ENCODE measurements at places on chromosomes 1 and 21.

- DNase-seq = no peak
Observed at GRCh38 chr1:227219715-227220292, 98.5 kb downstream of the CDC42BPA start.

GRCh38 chr1:6248932-6249738 is 5.2 kb downstream of the HES3 start:
- DNase-seq = peak; percentile 59

- peak; percentile 52 for DNase-seq
Observed at GRCh38 chr21:33401630-33401992, 1.6 kb upstream of the IFNGR2 start.

GRCh38 chr1:201489643-201490261 is 17.2 kb downstream of the CSRP1 start:
- no peak for DNase-seq

DNA sequence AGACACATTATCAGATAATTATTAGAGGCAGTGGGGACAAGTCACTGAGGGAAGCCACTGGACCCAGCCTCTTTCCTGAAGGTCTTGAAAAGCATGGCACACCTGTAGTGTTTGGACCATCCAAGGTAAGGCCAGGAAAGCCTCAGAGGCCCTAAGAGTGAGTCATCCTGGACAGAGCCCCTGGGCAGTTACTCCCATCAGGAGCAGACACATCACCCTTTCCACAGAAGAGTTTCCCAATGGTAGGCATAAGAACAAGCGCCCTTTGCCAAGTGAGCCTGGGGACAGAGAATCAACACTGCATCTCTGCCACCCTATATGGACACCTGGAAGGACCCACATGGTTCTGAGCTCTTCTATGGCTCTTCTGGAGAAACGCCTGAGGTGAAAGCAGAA is 136.0 kb downstream of the PLXNA2 start:
- DNase-seq = no peak

GRCh38 chr1:112927462-112927990 is 28.5 kb downstream of the SLC16A1 start:
- no peak for DNase-seq

DNA sequence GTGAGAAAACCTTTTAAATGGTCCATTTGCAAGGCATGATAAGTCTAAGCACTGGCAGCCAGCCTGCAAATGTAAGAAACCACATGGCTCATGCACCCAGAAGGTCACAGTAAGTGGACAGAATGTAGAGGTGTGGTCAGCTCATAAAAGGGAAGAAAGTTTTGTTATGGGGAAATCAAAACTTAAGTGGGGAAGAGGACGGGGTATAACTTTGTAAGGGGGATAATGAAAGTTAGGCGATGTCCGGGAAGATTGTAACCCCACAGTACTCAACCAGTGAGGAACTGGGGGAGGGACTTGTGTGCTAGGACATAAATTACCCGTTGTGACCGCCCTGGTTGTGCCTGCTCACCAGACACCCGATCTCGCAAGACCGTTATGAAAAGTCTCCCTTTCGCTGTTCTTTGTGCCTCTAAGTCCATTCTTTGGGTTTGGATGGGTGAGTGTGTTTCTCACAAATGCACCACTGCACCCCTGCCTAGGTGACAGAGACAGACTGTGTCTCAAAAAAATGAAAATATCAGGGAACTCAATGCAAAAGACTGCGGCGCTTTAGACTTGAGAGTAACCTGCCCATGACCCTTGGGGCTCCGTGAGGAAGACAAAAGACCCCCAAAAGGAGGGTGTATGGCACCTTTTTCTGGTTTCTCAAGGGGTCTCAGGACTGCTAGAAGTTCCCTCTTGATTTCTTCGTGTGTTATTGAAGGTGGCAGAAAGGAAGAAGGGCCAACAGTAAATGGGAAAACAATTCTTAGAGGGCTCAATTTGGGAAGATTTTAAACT is 28.6 kb upstream of the ZNF496 start:
- DNase-seq = no peak

DNA sequence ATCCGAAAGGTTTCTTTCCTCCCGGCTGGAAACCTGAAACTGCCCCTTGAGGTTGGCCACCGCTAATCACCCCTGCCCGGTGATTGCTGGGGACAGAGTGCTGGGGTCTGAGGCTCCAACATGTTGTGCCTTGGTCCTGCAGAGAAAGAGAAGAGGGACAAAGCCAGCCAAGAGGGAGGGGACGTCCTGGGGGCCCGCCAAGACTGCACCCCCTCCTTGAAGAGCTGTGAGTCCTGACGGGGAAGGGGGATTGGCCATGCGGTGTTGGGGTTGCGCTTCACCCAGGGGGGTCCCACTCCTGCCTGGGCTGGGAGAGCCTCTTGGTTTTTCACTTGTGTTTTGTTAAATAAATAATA is 19.5 kb downstream of the LDLRAP1 start:
- DNase-seq = no peak

DNA sequence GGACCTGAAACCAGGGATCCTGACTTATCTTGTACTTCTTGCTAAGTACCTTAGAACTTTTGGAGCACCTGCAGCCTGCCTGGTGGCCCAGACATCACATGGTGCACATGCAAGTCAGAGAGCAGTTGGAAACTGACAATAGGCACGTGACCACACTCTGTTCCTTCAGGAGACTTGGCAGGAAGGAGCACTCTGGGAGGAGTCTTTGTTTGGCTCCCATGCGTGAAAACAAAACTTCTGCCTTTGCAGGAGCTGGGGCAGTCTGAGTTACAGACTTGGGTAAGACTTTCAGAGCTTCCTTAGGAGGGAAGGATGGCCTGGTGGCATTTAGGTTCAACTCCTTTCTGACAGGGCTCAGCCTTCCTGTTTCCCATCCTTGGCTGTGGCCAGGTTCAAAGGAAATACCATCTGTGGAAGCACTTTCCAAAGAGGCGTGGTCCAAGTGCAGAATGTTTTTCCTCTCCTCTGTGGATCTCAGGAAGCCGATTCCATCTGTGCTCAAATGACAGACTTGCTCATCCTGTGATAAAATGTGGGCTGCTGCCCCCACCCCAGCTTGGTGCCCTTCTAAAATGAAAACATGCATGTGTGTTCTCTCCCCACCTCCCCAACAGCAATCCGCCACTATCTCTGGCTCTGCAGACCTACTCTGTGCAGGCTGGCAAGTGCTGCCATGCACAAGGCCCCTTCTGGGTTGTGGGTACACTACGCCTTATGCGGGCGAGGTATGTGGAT is 14.1 kb upstream of the ZNF436 start:
- no peak for DNase-seq

GRCh38 chr1:239717097-239717917 is 330.9 kb downstream of the CHRM3 start:
- no peak for DNase-seq

- no peak for DNase-seq
Observed at GRCh38 chr1:22877980-22878379, 94.7 kb downstream of the LACTBL1 start.

DNA sequence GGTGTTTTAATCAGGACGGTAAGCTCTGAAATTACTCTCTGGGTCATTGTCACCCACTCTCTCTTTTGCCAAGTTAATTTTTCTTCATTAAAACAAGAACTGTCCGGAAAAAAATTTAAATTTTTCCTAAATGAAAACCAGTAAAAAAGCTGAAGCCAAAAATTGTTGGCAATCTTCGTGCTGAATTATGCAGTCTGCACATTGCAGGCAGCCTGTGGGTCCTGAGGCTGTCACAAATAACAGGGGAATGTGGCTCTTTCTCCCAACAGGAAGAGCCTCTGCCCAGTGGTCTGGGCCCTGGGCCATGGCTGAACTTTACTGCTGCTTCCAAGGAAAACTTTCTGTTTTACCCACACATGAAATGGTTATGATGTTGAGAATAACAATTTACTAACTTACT is 153.9 kb upstream of the SPAG17 start:
- DNase-seq = peak; percentile 61

GRCh38 chr21:24844671-24845070 is 762.6 kb downstream of the MRPL39 start:
- DNase-seq = no peak

DNA sequence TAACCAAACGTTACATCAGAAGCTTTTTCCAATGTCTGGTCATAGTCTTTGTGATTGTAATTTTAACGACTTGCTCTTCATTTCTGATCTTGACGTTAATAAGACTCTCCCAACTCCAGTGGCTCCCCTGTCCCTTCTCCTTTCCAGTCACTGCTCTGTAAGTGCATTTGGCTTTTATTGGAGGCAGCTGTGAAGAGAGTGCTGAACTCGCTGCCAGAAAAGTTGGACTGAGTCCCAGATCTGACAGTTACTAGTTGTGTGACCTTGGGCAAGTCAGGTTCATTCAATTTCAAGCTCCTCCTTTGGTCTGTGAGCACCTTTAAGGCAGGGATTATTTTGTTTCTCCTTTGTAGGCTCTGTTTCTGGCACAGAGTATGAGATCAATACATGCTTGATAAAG is 109.6 kb upstream of the TSPAN2 start:
- DNase-seq = peak; percentile 47

GRCh38 chr1:173190101-173190936 is 16.8 kb downstream of the TNFSF4 start:
- DNase-seq = peak; percentile 56

DNA sequence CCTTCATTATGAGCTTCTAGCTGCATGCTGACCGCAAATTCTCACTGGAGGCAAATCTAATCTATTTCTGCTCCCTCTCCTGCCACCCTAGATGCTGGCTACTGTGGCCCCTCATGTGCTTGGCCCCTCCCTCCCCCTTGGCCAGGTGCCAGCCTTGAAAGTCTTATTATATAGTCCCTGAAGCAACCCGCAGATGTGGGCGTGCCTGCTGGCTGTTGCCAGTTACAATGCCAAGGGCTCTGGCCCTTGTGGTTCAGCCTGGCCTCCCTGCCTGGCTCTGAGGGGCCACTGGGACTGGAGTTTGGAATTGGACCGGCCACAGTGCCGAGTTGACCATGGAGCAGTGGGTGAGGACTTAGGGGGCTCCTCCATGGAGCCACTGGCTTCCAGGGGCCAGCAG is 78.9 kb upstream of the ACTRT2 start:
- DNase-seq = no peak

GRCh38 chr21:42190486-42190863 is 28.5 kb upstream of the ABCG1 start:
- no peak for DNase-seq

DNA sequence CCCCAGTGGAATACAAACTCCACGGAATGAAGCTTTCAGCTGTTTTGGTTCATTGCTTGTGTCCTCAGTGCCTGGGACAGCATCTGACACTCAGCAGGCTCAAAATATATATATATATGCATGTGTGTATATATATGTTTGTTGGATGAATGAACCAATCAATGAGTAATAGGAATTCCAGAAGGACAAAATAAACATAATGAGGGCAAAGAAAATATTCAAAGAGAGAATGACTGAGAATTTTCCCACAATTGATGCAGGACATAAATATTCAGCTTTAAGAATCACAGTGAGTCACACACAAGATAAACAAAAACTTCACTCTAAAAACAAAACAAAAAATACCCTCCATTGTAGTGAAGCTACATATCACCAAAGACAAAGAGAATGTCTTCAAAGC is 64.0 kb downstream of the CHD5 start:
- DNase-seq = no peak

DNA sequence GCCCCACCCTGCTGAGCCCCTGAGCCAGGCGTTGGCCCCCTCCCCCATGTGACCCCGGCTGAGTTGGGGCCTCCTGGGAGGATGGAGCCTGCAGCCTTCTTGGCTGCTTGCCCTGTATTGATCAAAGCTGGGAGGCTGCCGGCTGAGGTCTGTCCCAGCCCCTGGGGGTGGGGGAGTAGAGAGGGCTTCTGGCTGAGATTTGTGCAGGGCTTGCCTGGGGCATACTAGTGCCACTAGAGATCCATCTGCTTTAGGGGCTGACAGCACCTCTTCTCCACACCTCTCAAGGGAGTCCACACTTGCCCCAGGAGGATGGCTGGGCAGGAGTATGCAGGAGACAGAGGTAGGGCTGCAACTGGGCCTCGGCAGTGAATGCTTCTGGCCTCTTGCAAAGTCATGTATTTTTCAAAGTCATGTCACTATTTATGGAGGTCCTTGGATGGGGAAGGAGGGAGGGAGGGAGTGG is 53.6 kb upstream of the SSBP3 start:
- no peak for DNase-seq

DNA sequence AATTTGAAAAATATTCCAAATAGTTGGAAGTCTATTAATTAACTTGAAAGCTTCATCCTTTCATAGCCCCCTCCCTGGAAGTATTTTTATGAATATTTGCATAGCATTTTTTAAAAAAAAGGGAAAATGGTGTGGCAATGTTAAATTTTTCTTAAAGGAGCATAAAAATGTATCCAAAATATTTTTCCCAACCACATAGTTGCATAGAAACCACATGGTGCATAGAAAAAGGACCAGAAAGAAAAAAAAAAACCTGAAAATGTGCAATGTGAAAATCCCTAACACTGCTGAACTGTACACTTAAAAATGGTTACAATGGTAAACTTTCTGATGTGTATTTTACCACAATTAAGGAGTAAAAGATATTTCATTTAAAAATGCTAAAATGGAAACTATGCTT is 8.0 kb downstream of the C1orf167 start:
- no peak for DNase-seq

DNA sequence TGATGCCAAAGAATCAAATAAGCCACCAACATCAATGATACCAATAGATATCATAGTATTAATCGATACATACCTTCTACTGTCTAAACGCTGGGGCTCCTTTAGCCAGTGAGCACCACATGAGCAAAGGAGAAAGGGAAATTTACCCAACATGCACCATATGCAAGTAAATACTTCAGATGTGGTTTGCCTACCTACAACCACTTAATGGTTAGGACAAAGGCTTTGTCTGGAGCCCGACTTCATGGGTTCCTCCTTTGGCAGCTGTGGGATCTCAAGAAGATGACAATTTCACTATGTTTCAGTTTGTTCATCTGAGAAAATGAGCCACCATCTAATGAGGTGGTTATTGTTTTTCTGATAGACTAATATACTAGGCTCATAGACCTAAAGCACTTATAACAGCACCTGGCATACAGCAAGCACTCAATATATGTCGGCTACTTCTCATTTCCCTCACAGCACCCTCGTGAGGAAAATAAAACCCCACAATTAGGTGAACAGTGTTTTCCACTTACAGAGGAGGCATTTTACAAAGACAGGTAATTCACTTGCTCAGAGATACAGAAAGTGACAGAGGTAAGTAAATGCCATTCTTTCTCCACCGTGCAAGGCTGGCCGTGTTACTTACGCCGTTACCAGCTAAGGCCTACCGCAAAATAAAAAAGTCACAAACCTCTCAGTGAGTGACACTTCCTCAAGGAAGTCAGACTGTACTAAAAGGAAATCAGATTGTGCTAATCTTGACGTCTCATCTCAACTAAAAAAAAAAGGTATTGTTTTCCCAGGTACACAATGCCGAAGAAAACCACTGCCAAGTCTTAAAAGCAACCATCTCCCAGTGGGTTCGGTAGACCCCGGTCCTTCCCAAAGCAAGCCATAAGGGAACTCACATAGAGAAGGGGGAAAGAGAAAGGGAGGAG is 1.6 kb downstream of the TTC13 start:
- DNase-seq = no peak

DNA sequence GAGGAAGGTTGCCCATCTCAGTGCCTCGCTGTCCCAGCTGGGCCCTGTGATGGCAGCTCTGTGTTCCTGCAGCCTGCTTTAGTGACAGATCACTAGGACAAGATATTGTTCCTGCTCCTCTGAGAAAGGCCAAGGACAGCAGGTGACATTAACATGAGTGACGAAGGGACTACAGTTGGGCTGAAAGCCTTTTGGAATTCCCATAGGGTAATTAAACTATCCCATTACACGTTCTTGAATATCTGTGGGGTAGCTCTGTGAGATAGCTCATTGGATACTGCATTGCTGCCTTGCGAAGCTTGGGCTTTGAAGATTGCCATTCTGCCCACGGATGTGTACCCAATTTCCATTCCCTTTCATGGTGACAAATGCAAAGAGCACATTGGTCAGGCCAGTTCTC is 78.2 kb upstream of the COA6 start:
- DNase-seq = no peak

Data from AG08395 (cell line).